Epithelial cell of proximal tubule (primary cell): ENCODE measurements at places on chromosomes 2 and 18. TPM values are rescaled to one million over a fixed set of nuclear protein-coding genes. Genes with fewer than 3 reads are reported as not detected.

DNA sequence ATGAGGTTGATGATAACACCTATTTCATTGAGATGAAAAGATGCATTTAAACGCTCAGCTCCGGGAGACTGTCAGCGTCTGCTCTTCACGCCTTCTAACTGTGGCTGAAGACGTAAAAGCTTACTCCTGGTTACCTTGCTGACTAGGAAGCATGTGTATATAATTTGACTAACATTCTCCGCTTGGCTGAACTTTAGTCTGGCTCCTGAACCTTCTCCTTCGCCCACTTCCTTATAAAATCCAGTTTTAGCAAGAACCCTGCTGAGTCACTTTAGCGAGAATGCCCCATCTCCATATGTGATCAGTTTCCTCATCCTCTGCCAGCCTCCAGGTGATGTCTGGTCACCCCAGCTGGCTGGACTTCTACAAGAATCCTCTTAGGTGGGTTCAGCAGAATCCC, 12.7 kb upstream of the CREG2 start:
- peak; percentile 94 for DNase-seq

- DNase-seq, result no peak
Observed at GRCh38 chr2:138276339-138276738, 225.2 kb upstream of the SPOPL start.

HYCC2 gene
- 2.1 and 4.1 TPM in 2 replicates for total RNA-seq

- DNase-seq, result no peak
Observed at GRCh38 chr2:70985956-70986355, 7.5 kb downstream of the ANKRD53 start.

DNA sequence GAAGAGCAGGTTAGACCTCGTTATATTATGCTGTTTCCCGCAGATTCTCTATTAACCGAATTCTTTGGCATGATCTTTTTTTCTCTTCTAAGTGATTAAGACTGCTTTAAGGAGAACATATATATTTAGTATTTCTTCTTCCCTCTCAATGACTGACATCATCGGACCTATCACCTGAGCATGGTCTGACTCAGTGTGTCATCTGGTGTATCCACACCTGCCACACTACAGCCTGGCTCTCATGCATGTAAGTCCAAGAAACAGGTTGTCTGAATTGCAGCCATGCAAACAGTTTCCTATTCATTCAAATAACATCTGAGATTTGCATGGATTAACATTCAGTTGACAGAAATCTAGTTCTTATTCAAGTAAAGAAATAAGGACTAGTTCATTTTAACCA, 55.1 kb upstream of the CWC22 start:
- DNase-seq, result no peak

UGT1A4 gene
- 0.07 TPM in 1 of 2 replicates, not detected in the other for total RNA-seq

UBXN4 gene
- total RNA-seq, result 47.2 and 50.2 TPM in 2 replicates

DNA sequence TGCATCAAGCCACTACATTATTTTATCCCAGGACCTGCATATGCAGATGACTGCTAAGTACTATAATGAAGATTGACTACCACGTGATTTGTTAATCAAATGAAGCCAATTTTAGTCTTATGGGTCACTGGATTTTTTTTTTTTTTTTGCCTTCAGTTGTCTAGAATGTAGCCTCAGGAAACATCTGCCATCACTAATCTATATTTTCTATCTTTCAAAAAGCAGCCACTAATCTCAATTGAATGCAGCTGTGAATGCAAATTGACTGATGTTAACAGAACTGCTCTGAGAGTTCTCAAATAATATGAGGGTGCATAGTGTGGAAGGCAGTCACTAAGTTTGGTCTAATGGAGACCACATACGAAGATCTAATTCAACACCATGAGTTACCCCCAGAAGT, 106.3 kb downstream of the ABCA12 start:
- no peak for DNase-seq

DNA sequence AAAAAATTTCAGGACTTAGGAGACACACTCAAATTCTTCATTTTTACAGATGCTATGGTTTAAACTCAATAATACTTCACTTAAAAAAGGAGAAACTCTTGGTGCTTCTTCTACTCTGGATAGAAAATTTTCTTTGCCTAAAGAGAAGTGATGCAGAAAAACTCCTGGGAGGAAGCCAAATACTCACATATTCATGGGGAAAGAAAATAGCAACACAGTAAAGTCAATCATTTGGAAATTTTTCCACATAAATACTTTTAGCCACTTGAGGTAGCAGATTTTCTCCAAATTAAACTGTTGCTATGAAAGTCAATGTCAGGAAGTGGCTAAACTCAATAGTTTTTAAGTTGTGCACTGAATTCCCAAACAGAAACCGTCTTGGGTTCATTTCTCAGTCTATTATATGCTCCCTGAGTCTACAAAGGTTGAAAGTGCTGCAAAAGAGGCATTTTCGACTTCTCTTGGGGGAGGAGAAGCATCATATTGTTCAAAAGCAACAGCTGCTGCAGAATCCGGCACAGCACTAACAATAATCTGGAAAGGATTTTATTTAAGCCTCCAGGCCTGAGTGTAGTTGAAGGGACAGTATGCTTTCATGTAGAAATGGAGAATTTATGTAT, 81.1 kb downstream of the UPP2 start:
- no peak for DNase-seq

- DNase-seq, result no peak
Observed at GRCh38 chr2:235017441-235017840, 65.6 kb downstream of the SH3BP4 start.

REEP1 gene
- 0.35 and 2.2 TPM in 2 replicates for total RNA-seq

DNA sequence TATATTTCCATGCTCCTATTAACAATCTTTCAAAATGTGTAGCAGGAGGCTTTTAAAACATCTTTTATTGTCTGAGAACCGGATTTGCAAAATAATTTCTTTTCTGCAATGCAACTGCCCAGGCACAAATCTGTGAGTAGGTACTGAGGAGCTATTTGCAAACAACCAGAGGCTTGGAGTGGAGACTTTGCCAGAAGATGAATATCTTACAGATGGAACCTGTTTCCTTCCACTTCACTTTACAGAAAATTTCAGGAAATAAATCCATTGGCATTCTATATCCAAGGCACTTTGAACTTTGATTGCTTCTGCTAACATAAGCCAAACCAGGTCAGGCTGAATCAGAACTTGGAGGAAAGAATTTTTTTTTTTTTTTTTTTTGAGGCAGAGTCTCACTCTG, 237.4 kb upstream of the REV1 start:
- no peak for DNase-seq
